Activated CD4-positive, alpha-beta memory T cell treated with anti-CD3 and anti-CD28 coated beads, Interleukin-2, amount 10 ng/mL, durations not matched to agents 7 days and 5 days (primary cell): ENCODE measurements at places on chromosomes 2 and 18. TPM values are rescaled to one million over a fixed set of nuclear protein-coding genes. Genes with fewer than 3 reads are reported as not detected.

- DNase-seq = no peak
Measured at GRCh38 chr2:225108805-225109204, 66.5 kb upstream of the DOCK10 start.

GRCh38 chr18:57630754-57631595 lies 9.3 kb upstream of the NARS1 start:
- DNase-seq = no peak

- DNase-seq = no peak
Measured at GRCh38 chr18:59570101-59570775, 127.0 kb downstream of the CCBE1 start.

The TMEM37 gene
- not detected for total RNA-seq

The IL36B gene
- not detected for total RNA-seq
